ENCODE measurements at places on chromosomes 3 and 15.

DNA sequence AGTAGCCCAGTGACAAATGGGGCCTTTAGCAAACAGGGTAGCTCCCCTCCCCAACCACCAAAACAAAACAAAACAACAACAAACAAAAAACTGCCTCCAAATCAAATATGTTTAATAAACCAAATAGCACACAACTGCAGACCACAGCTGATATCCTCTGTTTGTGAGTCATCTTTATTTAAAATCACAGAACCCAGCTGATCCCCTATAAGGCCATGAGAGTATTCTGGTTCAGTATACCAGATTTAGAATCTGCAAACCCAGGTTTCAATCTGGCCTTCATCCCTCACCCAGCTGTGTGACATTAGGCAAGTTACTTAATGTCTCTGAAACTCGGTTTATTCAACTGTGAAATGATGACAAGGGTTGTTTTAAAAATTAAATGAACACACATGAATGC is 124.5 kb downstream of the SUCLG2 start:
- DNase-seq, result no peak

- DNase-seq, result no peak
These were observed 123.9 kb upstream of the AGBL1 start for GRCh38 chr15:85955501-85956391.

DNA sequence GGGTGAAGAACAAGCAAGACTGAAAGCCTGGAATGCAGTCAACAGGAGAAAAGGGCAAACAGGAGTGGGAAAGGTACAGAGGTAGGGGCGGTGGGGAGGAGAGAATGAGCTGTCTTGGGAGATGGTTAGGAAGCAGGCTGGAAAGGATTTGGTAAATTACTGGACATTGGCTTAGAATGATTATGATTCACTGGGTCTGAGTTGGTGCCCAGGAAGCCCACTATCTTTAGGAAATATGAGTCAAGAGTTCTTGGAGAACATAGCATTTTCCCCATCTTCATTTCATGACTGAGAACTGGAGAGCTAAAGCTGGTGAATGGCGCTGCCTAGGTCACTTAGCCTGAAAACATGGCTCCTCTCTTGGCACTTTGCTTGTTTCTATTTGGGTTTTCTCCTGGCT is 74.7 kb upstream of the C3orf80 start:
- no peak for DNase-seq

DNA sequence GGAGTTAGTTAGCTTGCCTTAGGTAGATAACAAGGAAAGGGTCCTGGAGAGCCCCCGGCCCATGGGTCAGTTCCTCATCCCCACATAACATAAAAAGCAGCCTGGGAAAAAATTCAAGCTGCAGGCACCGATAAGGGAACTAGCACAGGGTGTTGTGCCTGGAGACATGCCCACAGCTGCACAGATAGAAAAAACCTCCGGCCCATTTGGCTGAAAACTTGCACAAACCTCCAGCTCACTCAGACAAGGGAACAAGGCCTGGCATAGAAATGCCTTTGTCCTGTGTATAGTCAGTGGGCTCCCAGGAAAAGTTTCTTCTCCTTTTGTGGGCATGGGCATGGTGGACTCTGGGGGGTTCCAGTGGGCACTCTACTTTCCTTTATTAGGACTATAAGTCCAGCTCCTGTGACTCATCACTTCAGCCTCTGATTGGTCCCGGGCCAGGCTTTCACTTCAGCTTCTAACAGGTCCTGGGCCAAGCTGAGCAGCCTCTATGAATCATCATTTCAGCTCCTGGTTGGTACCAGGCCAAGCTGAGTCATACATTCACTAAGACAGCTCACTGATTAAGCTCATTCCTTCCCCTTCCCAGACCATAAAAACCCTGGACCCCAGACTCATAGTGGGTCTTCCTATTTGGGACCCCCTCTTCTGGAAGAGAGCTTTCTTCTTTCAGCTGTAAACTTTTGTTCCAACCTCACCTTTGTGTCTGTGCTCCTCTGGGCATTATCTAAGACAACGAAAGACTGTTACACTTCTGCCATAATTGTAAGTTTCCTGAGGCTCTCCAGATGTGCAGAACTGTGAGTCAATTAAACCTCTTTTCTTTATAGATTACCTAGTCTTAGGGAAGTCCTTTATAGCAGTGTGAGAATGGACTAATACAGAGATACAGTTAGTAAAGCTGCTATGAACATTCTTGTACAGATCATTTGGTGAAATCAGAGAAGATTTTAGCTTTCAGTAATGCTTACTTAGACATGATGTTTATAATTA is 348.0 kb upstream of the DPPA4 start:
- peak; percentile 93 for DNase-seq

DNA sequence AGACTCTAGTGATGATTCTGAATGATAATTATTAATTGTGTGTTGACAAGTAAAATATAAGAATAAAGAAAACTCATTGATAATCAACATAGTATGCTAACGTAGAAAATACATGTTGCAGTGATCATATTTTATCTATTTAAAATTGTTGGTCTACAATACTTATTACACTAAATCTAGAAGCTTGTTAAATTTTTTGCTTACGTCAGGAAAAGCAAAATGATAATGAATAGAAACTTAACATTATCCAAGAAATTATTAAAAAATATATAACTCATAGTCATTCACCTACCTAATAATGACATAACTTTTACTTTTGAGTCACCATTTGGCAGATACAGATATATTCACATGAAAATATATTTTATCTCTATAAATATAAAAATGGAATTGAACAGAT is 984.1 kb downstream of the PLOD2 start:
- DNase-seq, result no peak

- no peak for DNase-seq
These were observed 2.8 kb upstream of the CCDC33 start for GRCh38 chr15:74233373-74233772.

GRCh38 chr15:80339601-80340000 is 64.6 kb upstream of the ARNT2 start:
- DNase-seq, result no peak

DNA sequence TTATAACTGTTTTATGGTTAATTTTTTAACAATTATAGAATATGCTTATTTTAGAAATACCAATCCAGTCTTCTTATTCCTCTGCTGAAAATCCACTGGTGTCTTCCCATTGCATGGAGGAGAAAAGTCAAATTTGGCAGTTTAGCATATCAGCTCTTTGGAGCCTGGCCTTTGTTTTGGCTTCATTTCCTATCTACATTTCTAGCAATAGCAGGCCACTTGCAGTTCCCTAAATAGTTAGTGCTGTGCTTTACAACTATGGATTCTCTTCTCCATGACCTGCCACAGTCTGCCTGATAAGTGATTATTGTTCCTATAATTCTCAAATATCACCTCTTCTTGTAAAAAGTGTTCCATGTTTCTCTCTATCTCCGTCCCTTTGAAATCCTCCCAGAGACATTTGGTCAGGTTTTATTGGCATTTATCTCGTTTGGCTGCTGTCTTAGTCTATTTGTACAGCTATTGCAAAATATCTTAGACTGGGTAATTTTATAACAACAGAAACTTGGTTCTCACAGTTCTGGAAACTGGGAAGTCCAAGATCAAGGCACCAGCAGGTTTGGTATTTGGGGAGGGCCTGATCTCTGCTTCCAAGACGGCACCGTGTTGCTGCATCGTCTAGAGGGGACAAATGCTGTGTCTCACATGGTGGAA is 8.2 kb upstream of the SEC22A start:
- DNase-seq, result no peak

DNA sequence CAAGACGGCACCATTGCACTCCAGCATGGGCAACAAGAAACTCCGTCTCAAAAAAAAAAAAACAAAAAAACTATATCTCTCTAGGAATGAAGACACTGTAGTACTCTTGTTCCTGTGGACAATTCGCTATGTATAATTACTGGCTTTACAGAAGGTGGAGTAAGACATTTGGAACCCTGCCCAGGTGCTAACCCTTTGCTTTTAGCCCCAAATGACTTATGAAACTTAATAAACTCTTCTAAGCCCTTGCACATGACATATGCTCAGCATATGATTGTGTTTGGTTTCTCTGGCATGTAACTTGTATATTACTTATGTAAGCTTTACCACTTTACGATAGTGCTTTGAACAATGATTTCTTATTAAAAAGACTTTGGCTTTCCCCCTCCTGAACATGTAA is 27.3 kb upstream of the PRTG start:
- DNase-seq, result no peak

Measured in HCT116 (cell line).